ENCODE measurements at places on chromosomes 2 and 18.

- no peak for DNase-seq
These were observed 16.7 kb downstream of the BCL2 start for GRCh38 chr18:63302636-63303405.

- no peak for DNase-seq
These were observed 21.6 kb upstream of the KIF5C start for GRCh38 chr2:148853458-148853857.

DNA sequence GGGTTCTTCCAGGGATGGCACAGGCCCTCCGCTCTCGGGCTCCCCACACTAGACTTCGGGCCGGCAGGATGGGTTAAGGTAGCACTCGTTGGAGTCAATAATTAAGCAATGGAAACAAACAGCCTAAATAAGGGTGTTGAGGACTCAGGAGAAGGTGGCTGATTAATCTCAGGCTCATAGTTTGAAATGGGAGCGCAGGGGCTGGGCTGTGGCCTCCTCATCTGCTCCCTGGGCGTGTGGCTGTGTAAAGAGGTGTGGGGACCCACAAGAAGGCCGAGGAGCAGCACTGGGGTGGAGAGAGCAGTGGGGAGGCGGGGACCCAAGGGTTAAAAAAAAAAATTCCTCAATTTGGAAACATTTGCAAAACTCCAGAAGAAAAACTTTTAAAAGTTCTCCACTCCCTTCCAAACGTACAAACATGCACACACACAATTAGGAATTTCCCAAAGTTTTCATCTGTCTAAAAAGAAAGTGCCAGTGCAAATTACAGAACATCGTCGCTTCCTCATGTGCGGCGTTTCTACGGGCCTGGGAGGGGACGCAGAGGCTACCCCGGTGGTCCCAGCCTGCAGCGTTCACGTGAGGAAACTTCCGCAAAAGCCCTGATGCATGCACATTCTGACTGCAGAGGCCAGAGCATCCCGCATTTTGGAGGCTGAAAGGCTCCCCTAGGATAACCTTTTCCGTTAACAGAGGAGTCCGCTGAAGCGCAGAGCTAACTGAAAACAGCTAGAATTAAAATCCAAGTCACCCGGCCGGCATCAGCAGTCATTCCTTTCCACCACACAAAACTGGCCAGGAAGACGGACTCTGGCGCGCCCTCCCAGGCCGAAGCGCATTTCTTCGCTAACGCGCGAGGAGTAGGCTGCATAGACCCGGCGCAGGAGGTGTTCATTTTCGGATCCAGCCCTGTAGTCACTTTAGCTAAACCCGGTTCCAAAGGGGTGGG lies 1.0 kb upstream of the TUBB6 start:
- DNase-seq: no peak

- DNase-seq: no peak
These were observed 272.8 kb upstream of the MMADHC start for GRCh38 chr2:149860276-149860921.

GRCh38 chr2:57050007-57050406 lies 866.2 kb downstream of the CCDC85A start:
- DNase-seq: no peak
